Esophagus squamous epithelium (tissue), 5 donors: ENCODE measurements at places on chromosomes 6 and 20.

- DNase-seq = no peak
These were observed 61.7 kb downstream of the PYGB start for GRCh38 chr20:25309395-25310267.

GRCh38 chr6:131124336-131125071 lies 10.8 kb upstream of the AKAP7 start:
- no peak for DNase-seq

DNA sequence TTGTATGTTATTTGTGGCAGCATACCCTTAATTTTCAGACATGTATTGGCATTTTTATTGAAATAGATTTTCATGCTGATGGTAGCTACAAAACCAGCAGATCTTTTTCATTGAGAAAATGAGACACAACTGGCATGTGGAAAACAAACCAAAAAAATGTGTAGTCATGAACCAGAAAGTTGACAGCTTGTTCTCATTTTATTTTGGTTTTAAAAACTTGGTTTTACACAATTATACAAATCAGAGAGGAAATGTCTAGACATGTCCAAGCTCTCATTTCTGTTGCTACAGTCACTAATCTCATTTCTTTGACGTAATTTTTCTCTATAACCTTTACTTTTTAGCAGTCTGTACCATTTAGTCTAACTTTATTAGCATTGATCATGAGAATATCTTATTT lies 85.4 kb downstream of the GRIK2 start:
- DNase-seq = no peak

GRCh38 chr6:42758756-42759430 lies 13.0 kb upstream of the TBCC start:
- no peak for DNase-seq

- DNase-seq = no peak
These were observed 151.6 kb downstream of the SYNDIG1 start for GRCh38 chr20:24620937-24621519.

DNA sequence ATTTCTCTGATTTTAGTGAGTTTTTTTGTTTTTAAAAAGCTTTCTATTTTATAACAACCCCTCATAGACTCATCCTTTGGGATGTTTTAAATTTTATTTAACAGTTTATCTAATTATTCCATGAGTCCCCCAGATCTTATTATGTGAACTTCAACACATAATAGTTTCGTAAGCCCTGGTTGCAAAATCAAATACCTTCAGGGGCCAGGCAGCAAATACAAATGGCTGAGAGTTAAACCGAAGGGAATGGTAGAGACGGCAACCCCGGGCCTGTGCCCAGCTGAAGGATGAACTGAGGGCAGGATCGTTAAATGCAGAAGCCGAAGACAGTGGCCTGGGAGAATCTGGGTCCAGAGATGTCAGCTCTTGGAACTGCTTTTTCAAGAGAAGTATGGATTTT lies 88.4 kb downstream of the RTN4IP1 start:
- no peak for DNase-seq

- DNase-seq = no peak
These were observed 95.8 kb downstream of the TMEM242 start for GRCh38 chr6:157227202-157228166.

DNA sequence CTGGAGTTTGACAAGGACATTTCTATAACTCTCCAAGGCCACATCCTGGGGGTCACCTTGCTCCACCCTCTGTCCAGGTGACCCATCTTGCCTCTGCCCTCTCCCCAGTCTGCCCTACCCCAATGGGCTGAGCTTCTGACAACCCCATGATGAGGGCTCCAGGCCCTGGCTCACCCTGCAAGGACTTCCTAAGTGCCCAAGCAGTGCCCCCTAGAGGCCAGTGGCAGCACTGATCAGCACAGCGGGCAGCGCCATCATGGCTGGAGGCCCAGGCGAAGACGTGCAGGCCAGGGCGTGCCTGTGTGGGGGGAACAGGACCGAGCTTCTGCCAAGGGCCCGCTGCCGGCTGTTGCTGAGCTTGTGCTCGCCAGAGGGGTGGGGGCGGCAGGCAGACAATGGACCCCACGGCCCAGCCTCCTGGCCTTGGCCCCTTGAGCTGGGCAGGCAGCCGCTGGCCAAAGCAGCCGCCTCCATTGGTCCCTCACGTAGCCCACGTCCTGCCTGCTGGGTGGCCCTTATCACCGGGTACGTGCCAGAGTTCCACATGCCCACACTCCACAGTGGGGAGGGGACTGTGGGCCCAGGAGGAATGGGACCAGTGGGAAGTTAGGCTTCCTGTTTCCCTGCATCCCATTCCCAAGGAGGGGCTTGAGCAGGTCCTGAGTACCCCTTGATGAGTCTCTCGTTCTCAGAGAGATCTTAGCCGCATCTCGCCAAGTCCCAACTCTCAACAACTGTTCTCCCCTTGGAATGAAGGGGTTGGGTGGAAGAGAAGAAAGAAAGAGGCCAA lies 64.3 kb downstream of the MRPL14 start:
- no peak for DNase-seq

- no peak for DNase-seq
These were observed 239.2 kb downstream of the GMPR start for GRCh38 chr6:16477367-16478149.

GRCh38 chr20:62819494-62820174 lies 2.8 kb downstream of the COL9A3 start:
- no peak for DNase-seq

- no peak for DNase-seq
These were observed 17.9 kb downstream of the LAMP5 start for GRCh38 chr20:9532069-9532838.

DNA sequence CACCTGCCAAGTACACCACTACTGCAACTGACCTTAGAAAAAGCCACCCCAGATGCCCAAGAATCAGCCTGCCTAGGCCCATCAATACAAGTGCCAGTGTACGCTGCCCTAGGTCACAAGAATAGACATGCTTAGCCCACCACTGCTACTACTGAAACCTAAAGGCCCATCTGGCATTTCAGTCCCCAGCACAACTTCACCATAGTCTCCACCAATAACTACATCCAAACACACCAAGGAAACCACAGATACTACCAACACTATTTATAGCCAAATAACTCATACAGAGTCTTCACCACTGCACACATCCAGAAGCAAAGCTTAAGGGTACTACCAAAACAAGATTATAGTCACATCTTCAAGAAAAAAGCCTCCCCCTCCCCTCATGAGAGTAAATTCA lies 28.2 kb downstream of the TREML4 start:
- no peak for DNase-seq

- DNase-seq = no peak
These were observed 22.1 kb downstream of the NUDT3 start for GRCh38 chr6:34370361-34370760.

DNA sequence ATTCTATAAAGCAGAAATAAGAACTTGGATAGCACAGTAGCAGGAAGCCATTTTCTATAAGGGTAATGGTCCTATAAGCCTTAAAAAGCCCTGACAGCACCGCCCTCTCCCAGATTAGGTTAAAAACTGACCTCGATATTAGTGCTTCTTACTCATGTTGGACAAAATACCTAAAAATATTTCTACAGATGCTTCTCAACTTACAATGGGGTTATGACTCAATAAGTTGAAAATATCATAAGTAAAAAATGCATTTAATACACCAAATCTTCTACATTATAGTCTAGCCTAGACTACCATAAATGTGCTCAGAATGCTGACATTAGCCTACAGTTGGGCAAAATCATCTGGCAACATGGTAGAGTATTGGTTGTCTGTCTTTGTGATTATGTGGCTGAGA lies 70.3 kb downstream of the SESN1 start:
- DNase-seq = no peak

DNA sequence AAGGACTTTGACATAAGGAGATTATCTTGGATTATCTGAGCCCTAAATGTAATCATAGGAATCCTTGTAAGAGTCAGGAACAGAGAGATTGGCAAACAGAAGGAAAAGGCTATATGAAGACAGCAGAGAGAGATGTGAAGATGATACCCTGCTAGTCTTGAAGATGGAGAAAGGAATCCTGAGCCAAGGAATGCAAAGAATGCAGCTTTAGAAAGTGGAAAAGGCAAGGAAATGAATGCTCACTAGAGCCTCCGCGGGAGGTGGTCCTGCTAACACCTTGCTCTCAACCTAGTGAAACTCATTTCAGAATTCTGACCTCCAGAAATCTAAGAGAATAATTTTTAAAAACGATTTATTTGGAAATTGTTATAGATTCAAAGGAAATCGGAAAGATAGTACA lies 117.1 kb downstream of the TBXT start:
- DNase-seq = no peak

GRCh38 chr6:67736161-67736560 lies 898.9 kb upstream of the ADGRB3 start:
- DNase-seq = no peak

GRCh38 chr6:56693246-56693607 lies 50.5 kb upstream of the DST start:
- DNase-seq = no peak

DNA sequence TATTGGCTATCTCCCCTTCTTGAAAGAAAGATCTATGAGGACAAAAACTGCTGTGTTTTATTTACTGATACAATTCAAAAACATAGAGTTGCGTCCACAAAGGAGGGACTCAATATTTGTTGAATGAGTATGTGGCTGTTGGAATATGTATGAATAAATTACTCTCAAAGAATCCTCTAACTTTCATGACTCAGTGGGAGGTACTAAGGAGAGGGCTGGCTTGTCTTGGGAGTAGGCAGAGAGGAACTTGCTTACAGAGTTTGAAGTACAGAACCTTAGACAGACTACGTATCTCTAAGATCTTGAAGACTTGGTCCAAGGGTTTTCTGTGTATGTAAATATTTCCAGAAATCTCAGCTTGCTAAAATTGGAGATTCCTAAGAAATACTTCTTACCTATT lies 504.0 kb upstream of the PTCHD4 start:
- DNase-seq = no peak

- no peak for DNase-seq
These were observed 11.3 kb downstream of the FKBP5 start for GRCh38 chr6:35677456-35677855.

DNA sequence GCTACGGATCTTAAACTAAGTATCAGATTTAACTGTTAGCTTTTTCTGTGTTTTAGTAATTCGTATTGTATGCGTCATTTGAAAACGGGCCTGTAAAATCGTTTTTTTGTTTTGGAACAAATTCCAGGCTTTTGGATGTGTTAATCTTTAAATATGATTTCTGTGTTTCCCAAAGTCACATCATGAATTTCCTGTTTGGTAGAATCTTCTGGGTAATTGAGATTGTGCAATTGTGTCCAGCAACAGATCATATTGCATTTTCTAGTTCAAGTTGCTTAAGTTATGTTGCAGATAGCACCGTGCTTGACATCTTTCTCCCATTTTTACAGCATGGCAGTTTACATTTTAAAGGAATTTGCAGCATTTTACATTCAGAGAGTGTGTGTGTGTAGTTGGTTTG lies 1.9 kb downstream of the MAPK14 start:
- DNase-seq = no peak

DNA sequence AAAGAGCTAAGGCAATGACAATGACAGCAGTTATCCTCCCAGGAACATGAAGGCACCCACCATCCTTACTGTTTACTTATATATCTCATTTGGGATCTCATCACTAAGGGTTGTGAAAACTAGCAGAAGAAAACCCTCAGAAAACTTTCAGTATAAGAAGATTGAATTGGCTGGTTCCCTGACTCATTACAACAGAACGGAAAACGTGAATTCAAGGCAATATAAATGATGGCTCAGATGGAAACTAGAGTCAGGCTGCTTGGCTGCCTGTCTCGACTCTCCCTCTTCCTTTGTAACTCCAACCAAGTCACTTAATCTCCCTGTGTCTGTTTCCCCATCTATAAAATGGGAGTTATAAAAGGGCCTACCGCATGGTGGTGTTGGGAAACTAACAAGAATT lies 387.1 kb upstream of the JARID2 start:
- no peak for DNase-seq

DNA sequence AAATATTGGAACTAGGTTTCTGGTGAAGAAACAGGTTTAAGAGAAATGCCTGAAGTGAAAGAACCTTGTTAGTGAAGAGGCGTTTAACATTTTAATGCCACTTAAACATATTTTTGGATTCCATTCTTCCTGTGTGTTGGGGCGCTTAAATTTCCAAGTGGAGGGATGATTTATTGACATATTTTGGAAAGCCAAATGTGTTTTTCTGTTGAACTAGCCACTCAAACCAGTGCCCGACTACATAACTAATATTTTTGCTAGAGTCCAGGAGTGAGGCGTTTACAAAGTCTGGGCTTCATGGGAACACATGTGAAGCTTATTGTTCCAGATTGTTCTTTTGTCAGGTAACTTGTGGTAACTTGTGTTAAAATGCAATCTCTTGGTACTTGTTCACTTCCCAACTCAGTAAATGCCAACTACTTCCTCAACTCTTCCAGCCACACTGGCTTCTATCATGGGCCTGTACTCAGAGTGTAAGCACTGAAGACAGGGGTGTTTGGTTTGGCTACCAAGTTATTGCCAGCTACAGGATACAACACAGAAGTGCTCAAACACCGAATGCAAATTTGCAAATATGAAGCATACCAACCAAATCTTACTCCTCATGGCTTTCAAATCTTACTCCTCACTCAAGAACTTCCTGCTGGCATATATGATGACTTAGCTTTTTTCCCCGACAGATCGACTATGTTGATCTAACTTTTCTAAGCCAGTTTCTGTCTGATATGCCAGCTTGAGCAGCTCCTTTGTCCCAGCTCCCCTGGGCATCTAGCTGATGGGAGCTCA lies 2.0 kb upstream of the ZNFX1 start:
- no peak for DNase-seq

DNA sequence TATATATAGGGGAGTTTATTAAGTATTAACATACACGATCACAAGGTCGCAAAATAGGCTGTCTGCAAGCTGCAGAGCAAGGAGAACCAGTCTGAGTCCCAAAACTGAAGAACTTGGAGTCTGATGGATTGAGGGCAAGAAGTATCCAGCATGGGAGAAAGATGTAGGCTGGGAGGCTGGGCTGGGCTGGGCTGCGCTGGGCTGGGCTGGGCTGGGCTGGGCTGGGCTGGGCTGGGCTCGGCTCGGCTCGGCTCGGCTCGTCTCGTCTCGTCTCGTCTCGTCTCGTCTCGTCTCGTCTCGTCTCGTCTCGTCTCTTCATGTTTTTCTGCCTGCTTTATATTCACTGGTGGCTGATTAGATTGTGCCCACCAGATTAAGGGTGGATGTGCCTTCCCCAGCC lies 238.6 kb downstream of the GRM1 start:
- no peak for DNase-seq

DNA sequence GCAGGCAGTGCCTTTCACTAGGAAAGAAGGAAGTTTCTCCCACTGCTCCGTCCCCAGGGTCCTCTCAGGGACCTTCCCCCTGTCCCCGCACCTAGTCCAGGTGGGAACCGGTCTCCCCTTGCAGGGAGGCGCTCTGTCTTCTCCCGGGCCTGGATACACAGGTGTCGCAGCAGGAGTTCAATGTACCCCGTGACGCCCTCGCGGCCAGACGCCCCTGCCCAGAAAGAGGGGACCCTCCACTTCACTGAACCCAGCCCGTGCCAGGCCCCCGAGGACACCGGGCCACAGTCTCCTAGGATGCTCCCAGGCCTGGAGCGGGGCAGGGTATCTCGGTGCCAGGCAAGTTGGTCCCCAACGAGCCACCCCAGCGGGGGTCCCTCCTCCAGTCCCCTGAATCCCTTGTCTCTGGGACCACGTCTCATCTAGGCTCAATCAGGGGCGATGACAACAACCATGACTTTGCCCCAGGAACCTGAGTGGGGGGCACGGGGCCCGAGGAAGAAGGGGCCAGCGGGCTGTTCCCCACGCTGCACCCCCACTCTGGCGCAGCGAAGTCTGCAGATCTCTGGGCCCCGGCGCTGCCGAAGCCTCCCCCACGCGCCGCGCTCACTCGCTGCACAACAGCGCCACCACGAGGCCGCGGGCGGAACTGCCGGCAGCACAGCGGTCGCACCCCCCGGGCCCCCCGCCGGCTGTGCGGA lies 103.0 kb downstream of the EDN3 start:
- no peak for DNase-seq
